Activated effector memory CD4-positive, alpha-beta T cell treated with Interleukin-2 at 50 U/mL for 16 hours (primary cell): ENCODE measurements at places on chromosomes 11 and 22.

DNA sequence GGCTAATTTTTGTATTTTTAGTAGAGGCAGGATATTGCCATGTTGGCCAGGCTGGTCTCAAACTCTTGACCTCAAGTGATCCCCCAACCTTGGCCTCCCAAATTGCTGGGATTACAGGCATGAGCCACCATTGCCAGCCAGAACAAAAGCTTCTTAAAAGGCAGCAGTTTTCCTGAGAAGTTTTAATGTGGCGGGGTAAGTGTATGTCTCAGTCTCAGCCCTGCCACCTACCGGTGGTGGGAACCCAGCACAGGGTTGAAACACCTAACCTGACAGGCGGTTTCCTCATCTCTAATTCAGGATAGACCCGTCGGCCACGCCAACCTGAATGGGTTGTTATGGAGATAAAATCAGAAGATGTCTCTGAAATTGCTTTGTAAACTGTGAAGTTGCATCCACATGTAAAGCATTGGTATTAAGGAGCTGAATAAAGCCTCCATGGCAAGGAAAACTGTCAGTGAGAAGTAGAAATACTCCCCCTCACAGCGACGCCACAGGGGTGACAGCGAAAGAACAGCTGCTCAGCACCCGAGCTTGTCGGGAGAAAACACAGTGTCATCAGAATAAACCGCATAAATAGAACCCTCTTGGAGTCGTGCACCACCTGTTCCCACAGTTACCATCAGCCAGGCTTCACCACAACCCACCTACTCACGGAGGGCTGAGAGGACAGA is 165.9 kb upstream of the NCAM1 start:
- no peak for DNase-seq

DNA sequence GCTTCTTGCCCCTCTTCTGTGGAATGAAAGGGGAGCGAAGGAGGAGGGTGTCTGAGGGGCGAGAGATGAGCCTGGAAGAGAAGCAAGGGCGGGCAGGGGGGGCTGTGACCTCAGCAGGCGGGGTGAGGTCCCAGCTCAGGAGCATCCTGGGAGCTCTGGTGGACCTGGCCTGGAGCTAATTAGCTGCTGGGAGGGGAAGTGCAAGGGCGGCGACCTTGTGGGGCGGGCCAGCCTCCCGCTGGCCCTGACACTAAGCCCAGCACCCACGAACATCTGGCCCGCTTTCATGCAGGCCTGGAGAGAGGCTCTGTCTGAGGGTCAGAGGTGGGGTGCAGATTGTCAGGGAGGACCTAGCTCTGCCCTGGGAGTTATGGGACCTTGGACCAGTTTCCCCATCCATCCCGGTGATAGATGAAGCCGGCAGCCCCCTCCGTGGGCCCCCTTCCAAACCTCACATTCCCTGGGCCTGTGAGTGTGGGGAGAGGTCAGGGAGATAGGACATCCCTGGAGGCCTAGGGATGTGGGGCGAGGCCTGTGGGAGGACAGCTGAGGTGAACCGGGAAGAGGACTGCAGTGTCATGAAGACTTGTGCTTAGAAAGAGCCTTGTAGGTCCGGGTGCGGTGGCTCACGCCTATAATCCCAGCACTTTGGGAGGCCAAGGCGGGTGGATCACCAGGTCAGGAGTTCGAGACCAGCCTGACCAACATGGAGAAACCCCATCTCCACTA is 28.5 kb upstream of the CD82 start:
- no peak for DNase-seq

DNA sequence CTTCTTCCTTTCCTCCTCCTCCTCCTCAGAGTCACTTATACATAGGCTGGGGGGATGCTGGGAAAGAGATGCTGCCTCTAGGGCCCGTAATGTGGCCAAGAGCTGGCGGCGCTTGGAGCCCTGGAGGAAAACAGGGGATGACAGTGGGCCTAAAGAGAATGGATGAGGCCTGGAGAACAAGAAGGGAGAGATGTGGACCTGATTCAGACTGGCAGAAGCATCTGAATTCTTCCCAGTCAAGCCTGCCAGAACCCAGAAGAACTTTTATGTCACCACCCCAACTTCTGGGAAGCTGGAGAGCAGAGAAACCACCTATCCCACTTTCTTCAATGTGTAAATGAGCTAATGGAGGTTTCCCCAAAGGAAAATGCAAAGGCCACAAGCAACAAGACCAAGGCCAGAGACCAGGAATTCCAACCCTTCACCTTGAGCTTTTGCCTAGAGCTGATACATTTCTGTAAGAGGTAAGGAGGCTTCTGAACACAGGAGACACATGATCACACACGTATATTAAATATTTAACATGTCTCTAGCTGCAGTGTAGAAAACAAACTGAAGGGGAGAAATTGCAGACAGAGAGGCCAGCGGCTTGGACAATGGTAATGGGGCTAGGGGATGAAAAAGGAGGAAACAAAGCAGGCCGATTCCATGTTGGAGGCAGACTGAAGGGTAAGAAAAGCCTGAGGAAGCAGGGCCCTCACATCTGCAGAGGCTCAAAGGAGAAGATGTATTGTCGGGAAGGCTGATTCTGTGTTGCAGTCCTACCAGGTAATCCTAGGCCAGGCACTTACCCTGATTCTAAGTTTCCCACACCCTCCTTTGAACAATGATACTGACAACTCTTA is 1.1 kb downstream of the RRP8 start:
- no peak for DNase-seq

- no peak for DNase-seq
These were observed 4.6 kb upstream of the CLNS1A start for GRCh38 chr11:77642228-77642627.

DNA sequence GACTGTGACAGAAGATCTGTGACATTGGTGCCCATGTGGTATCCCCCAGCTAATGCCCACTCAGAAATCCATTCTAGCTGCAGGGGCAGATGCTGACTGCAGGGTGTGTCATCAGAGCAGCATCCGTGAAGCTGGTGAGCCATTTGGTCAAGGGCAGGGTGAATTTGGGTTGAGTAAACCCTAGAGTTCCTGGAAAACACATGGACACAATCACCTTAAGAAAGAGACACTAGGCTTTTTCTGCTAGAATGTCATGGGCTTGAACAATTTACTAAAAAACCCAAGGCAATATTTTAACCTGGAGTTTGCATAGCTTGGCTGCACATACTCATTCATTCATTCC is 100.0 kb downstream of the ADAMTS15 start:
- DNase-seq = no peak

DNA sequence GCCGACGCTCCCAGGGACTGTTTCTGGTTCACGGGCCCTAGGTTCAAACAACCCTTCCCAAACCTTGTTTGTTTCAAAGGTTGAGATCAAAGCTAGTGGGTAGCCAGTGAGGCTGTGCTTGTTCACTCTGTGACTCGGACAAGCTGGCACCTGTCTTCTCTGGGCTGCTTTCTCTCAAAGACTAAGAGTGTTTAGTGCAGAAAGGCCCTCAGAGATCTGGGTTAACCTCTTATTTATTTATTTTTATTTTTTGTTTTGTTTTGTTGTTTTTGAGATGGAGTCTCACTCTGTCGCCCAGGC is 13.0 kb upstream of the MALAT1 start:
- DNase-seq = no peak

DNA sequence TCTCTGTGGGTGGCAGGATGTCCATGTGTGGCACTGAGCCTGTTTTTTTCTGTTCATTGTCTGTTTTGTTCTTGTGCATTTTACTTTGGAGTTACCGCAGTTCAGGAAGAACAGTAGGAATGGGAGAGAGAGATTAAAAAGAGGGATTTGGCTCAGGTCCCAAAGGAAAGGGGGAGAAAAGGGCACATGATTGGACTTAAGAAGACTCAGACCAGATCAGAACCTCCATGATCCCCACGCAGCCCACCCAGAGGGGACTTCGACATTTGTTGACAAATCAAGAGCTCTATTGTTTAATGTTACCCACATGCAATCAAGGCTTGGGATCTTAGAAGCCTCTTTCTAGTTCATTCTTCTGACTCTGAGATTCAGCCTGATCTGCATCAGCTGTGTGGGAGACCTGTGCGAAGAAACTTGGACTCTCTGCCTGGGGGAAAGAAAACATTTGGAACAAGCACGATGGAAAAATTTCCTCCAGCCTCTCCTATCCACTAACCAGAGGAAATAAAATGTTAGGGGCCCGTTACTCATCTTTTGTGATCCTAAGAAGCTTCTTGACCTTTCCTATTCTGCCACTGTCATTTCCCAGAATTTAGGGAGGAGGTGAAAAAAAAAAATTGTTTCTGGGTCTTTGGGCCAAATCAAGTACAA is 119.2 kb downstream of the SPON1 start:
- no peak for DNase-seq

DNA sequence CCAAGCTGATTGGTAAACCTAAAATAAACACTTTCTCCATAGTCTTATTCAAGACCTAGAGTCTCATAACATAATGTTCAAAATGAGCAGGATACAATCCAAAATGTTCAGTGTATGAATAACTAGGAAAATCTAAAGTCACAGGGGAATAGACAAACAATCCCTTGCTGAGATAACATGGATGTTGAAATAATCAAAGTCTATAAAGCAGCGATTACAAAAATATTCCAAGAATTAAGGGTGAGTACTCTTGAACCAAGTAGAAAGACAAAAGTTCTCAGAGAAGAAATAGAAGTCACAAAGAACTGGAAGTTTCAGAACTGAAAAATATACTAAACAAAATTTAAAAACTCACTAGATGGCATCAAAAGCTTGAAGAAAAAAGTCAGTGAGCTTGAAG is 561.0 kb downstream of the INSC start:
- DNase-seq = no peak

DNA sequence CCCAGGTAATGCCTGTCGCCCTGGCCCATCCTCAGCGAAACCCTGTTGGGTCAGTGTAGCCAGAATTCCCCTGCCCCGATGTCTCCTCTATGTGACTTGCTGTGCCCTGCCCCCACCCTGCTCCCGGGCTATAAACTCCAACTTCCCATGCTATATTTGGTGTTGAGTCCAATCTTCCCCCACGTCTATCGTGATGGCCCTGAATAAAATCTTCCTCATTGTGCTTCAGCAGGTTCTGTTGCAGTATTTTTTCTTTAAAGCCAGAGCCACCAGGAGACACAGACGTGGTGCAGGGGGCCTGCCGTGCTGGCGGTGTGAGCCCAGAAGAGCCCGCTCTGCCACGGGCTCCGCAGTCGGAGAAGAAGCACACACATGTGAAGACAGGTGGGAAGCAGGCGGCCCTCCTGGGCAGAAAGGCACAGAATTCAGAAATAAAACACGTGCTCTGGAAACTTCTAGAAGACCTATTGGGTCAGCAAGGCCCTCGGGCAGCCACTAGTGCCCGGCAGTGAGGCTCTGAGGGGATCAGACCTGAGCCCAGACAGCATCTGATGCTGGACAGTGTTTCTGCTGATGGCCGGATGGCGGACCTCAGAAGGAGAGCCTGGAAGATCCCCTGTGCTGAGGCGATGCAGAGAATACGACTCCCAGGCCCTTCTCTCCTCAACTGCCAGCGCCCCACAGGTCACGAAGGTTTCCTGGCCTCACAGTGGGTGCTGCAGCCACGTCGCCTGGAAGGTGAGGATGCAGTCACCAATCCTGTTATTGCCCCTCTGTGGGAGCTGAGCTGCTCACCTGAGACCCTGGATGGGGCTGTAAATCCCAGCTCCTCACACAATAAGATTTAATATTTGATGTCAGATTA is 501.9 kb downstream of the BRD1 start:
- DNase-seq = no peak

- no peak for DNase-seq
These were observed 64.9 kb downstream of the SVIP start for GRCh38 chr11:22764735-22765134.
